ENCODE measurements at places on chromosomes 6 and 20.

DNA sequence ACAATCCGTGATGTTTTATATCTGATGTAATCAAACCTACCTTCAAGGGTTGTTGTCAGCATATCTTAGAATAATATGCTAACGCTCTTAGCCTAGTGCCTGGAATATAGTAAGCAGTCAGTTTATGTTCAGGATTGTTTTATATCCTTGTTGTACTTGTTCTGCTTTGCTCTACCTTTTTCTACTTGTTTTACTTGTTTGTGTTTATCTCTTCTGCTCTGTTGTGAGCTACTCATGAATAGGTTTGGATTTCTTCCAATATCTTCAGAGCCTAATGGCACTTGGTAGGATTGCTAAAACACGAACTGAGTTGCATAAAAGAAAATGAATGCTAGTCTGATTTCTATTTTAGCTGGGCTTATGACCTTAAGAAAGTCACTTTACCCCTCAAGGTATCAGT lies 40.1 kb downstream of the DNAH8 start:
- DNase-seq = no peak

GRCh38 chr6:153858529-153858928 lies 180.5 kb upstream of the OPRM1 start:
- DNase-seq = no peak

GRCh38 chr20:2751878-2752566 lies 48.4 kb downstream of the CPXM1 start:
- DNase-seq = peak; percentile 16

GRCh38 chr6:16670183-16670582 lies 91.1 kb downstream of the ATXN1 start:
- no peak for DNase-seq

DNA sequence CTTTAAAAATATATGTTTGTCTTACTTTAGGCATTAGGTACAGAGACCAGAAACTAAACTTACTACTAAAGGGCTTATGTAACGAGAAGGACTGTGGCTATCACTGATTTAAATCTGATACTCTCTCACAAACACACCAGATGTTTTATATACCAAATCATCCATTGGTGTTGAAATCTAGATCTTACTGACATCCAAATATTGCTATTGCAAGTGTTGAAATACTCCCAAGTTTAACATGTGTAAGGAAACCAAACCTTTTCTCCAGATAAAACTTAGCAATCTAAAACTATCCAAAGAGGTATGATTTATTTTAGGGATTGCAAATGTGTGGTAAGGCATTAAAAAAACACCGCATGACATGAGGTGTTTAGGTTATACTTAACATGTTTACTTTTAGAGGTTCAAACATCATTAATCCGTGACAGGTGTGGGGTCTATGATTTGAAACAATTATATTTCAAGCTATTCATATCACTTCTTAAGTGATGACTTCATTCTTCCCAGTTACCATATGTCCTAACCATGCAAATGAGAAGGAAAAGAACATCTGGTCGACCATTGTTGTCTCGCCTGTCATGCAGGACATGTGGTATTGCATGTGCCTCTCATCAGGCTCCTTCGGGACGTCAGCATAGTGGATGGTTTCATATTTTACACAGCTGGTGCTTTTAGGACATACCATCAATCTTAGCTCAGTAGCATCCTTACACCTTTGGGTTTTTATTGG lies 168.3 kb upstream of the SPACA1 start:
- no peak for DNase-seq

- DNase-seq = no peak
Measured at GRCh38 chr6:75463061-75463460, 30.5 kb downstream of the FILIP1 start.

DNA sequence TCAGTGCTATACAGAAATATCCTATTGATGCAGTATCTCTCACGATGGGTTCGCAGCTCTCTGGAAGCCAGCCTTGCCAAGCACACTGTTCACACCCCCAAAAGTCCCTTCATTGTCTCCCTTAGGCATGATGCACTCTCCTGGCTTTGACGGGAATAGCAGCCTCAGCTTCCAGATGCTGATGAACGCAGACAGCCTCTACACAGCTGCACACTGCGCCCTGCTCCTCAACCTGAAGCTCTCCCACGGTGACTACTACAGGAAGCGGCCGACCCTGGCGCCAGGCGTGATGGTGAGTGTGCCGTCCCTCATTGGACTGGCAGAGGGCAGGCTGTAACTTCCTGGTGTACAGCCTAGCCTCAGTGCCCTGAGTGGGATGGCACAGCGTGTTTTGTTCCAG lies 60.0 kb upstream of the PBOV1 start:
- peak; percentile 22 for DNase-seq

DNA sequence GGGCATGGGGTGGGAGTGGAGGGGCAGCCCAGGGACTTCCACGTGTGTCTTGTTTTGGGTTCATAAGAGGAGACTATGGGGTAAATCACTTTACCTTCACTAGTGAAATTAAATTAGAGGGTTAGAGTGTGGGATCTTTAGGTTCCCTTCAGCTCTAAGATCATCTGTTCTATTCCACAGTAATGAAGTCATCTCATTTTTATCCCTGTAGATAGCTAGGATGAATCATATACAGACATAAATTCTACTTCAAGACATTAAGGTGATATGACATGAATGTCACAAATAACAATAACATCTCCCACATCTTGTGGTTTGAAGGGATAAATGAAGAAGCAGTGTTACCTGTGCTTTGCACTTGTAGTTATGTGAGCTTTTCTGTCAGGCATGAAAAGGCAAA lies 83.8 kb downstream of the ELOVL4 start:
- DNase-seq = no peak

- DNase-seq = peak; percentile 85
Measured at GRCh38 chr6:152983637-152984512, 1.0 kb upstream of the FBXO5 start.

DNA sequence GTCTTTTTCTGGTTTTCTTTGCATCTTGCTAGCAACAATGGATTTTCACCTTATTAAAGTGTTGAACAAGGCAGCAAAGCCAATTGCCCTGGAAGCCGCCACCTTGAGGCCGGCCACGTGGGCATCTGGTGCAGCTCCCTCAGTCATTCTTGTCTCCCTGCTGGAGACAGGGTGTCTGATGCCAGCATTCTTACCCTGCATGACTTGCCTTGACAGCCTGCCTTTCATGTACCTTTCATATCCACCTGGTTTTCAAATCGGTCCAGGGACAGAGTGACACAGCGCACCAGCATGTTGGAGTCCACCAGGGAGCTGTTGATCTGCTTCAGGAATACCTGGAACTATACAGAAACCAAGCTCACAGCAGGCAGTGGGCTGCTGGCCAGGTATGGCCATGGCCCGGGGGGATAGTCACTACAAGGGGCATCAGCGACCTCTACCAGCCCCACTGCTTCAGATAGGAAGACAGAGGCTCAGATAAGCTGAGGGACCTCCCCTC lies 49.8 kb downstream of the MYH7B start:
- DNase-seq = no peak

- DNase-seq = peak; percentile 67
Measured at GRCh38 chr6:129890164-129890563, 29.0 kb upstream of the TMEM244 start.

GRCh38 chr6:44594481-44594880 lies 207.0 kb downstream of the CDC5L start:
- no peak for DNase-seq

DNA sequence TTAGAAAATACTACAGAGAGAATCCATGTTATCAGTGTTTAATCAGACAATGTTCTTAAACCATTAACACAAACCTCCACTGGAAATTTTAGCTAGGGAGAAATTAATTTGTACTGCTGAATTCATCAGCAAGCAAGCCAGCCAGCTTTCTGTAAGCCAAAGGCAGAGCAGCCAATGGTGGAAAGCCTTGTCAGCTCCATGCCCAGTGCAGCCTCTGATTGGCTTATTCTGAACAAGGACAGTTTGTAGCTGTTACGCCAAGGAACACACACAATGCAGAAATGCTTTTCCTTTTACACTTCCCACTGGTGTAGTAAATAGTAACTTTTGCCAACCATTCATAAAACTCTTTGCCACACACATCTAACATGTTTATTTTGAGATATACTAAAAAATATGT lies 265.0 kb downstream of the TENT5A start:
- DNase-seq = no peak

- no peak for DNase-seq
Measured at GRCh38 chr6:65760285-65760684, 53.3 kb upstream of the EYS start.

GRCh38 chr6:780706-781105 lies 87.8 kb upstream of the EXOC2 start:
- no peak for DNase-seq

GRCh38 chr6:137704802-137705159 lies 162.3 kb upstream of the TNFAIP3 start:
- no peak for DNase-seq

GRCh38 chr6:134585517-134585873 lies 267.6 kb upstream of the SGK1 start:
- DNase-seq = no peak

- no peak for DNase-seq
Measured at GRCh38 chr6:89562093-89562973, 76.2 kb downstream of the LYRM2 start.

- DNase-seq = no peak
Measured at GRCh38 chr6:12418946-12419345, 128.8 kb downstream of the EDN1 start.

DNA sequence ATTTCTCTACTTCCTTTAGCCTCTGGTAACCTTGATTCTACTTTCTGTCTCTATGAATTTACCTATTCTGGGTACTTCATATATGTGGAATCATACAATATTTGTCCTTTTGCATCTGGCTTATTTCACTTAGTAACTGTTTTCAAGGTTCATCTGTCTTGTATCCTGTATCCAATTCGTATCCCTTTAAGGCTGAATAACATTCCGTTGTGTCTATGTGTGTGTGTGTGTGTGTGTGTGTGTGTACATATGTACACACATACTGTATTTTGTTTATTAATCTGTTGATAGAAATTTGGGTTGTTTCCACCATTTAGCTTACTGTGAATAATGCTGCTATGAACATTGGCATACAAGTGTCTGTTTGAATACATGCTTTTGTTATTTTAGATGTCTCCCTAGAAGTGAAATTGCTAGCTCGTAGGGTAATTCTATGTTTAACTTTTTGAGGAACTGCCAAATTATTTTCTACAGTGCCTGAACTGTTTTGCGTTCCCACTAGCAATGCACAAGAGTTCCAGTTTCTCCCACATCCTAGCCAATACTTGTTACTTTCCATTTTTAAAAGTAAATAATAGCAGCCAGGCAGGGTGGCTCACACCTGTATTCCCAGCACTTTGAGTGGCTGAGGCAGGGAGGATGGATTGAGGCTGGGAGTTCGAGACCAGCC lies 17.7 kb downstream of the SENP6 start:
- no peak for DNase-seq

DNA sequence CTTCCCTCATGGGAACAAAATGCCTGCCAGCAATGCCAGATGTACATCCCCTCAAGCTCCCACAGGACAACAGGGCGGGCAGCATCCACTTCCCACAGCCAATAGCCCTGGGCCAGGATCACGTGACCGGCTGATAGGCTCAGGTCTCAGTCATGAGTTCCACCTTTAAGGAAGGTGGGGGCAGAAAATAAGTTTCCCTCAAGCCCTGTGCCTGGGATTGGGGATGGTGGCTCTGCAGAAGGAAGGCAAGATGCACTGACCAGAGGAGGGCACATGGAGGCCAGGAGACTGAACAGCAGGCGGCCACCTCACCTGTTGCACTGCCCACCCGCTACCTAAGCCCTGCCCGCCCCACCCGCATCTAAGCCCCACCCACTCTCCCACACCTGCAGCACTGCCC lies 149.1 kb downstream of the BMP7 start:
- DNase-seq = no peak

DNA sequence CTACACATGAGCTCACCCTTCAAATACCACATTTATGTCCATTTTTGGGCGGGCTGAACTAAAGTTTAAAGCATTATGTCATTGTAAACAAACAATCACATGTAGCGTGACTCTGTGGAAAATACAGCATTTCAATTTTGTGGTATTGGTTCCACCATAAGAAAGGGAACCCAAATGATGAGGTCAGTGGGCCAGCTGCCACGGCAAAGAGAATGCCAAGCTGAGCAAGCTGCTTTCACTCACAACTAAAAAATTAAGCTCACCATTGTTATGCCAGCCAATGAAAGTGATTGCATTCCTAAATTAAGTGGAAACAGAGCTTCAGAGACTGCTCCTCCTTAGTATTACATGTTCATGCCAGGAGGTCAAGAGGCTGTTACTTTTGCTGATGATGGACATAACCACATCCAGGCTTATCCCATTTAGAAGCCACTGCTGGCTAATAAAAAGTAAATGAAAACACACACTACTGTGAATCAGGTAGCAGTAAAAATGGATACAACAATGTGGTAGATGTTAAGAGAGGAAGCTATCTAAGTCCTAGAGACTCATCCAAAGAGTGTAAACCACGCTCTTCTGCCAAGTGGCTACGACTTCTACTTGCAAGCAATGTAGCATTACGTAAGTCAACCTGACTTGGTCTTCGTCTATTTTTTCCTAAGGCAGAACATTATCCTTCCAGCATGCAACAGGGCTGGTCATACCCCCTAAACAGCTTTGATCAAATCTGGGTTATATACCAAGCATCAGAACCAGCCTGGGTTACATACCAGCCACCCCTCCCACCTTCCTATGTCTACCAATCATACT lies 164.8 kb downstream of the BACH2 start:
- peak; percentile 72 for DNase-seq

DNA sequence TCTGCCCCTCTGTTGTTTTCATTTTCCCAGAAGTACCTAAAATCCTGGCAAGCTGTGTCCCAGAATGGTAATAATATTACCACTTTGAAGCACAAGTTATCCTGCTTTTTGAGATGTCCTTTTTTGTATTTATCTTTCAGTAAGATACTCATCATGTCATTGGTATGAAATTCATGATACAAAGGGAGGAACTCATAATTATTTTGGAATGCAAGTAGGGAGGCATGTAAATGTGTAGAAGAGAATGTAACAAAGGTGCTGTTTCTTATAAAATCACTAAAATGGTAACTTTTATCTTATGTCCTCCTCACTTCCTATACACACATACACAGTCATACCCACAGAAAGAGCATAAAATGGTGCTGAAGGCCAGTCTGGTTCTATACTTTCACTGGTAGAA lies 109.9 kb downstream of the CD2AP start:
- DNase-seq = peak; percentile 39

- peak; percentile 71 for DNase-seq
Measured at GRCh38 chr6:36724514-36725390, 27.1 kb downstream of the RAB44 start.

DNA sequence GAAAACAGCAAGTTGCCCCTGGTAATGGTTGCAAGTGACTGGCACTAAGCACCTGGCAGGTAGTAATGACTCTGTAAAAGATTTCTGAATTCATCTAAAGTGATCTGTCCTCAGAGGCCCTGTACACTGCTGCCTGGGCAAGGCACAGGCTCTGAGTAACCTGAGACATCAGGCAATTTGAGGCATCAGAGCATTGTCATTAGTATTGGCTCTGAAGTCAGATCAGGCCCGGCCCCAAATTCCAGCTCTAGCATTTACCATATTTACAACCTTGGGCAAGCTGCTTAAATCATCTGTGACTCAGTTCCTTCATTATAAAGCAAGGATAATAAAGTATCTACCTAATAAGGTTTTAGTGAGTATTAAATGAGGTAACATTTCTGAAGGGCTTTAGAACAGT lies 17.3 kb upstream of the TENT5A start:
- DNase-seq = peak; percentile 84
